Activated CD8-positive, alpha-beta memory T cell treated with anti-CD3 and anti-CD28 coated beads, Interleukin-2, amount 50 U/mL, for 48 hours (primary cell): ENCODE measurements at places on chromosomes 6 and 20.

DNA sequence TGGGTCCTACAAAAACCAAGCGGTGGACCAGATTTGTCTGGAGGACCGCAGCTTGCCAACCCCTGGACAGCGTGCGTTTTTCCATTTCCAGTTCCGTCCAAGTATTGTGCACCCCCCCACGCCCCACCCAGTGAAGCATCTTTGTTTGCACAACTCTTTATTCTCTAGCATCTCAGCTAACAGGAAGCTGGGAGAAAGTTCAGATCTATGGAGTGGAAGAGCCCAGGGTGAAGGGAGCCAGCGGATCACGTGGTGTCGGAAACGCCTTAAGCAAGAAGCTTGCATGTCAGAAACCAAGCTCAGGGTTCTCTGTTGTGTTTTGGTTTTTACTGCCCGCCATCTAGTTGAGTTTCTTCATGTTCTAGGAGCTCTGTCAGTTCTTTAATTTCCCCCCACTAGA, 29.9 kb downstream of the ARID1B start:
- DNase-seq = no peak

- DNase-seq = no peak
Measured at GRCh38 chr6:22238861-22239260, 58.0 kb downstream of the PRL start.

DNA sequence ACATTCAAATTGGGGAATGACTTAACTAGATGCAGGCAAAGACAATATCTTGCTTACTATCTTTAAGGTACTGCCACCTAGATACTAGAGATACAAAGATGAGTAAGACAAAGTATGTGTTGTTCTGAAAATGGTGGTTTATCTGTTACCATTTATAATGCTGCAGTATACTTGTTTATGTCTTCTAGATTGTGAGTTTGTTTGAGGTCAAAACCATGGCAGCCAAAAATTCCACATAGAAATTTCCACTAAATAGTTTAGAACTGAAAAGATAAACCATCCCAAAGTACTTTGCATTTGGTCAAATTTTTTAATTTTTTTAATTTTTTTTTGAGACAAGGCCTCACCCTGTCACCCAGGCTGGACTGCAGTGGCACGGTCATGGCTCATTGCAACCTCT, 150.8 kb downstream of the SOX4 start:
- DNase-seq = no peak

GRCh38 chr6:16578695-16579285, 182.5 kb downstream of the ATXN1 start:
- DNase-seq = no peak

- no peak for DNase-seq
Measured at GRCh38 chr6:13538084-13538483, 36.3 kb upstream of the SIRT5 start.

DNA sequence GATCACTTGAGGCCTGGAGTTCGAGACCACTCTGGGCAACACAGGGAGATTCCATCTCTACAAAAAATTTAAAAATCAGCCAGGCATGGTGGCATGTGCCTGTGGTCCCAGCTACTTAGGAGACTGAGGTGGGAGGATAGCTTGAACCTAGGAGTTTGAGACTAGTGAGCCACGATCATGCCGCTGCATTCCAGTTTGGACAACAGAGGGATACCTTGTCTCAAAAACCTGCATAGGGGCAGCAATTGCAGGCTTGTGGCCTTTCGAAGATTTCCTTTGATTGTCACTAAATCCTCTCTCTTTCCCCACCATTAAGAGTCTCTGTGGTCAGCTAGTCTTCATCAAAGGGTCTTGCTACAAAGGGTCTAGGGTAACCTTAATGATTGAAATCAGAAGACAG, 60.3 kb downstream of the UTRN start:
- DNase-seq = no peak

DNA sequence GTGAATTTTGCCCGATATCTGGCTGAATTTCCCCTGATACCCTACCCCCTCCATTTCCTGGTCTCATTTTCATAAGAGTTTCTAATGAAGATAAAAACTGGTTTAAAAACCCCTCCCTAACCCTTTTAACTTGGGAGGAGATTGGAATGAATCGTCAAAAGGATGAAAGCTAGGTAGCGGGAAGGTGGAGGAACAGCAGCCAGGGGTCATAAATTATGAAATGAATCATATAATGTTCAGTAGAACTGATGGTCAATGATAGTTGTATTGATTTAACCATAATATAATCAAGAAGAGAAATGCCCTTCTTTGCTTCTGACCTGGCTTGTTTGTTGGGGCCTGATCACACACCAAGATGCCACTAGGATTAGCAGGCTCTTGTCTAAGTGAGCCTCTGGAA, 38.5 kb upstream of the SGK1 start:
- DNase-seq = no peak

GRCh38 chr6:29861521-29862255, 34.1 kb downstream of the HLA-G start:
- DNase-seq = no peak

- no peak for DNase-seq
Measured at GRCh38 chr6:159434410-159434809, 258.6 kb downstream of the SOD2 start.

DNA sequence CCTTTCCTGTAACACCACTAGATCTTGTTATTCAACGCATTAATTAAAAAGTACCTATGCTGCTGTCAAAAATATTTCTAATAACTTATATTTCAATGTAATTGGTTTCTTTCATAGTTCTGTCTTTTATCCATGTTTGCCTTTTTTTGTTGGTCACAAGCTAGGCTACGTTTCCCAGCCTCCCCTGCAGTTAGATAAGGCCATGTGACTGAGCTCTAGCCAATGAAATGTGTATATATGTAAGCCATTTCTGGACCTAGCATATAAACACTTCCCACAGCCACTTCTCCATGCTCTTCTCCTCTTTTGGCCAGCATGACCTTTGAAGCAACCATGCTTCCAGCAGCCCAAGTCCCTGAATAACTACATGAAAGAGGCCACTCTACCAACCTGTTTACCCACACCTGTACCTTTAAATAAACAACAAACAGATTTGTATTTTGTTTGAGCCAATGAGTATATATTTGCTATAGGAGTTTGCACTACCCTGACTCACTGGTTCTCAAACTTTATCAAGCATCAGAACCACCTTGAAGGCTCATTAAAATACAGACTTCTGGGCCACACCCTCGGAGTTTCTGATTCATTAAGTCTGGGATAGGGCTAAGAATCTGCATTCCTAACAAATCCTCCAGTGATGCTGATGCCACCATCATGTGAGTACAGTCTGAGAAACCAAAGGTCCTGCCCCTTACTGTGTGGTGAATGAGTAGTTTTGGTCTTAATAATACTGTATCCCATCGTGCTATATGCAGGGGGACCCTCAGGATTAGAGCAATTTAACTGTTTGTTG, 45.6 kb upstream of the BEND6 start:
- DNase-seq = no peak

GRCh38 chr6:43271944-43272343, 26.1 kb upstream of the SLC22A7 start:
- no peak for DNase-seq

DNA sequence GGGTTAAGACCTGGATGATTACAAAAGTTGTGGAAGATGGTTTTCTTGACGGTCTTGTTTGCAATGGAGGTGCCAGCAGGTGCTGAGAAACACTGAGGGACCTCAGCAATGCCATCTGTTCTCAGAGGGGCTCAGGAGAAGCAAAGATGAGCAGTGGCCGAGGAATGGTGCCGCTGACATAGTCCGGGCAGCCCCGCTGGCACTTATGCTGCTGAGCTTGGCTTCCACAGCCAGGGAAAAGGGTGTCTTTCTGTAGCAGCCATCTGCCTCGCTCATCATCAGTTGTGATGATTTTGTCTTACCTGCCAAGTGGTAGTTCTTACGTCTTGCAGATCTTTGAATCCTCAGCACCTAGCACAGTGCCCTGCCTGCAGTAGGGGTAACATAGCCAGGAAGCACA, 55.7 kb downstream of the PPP1R14C start:
- DNase-seq = no peak

DNA sequence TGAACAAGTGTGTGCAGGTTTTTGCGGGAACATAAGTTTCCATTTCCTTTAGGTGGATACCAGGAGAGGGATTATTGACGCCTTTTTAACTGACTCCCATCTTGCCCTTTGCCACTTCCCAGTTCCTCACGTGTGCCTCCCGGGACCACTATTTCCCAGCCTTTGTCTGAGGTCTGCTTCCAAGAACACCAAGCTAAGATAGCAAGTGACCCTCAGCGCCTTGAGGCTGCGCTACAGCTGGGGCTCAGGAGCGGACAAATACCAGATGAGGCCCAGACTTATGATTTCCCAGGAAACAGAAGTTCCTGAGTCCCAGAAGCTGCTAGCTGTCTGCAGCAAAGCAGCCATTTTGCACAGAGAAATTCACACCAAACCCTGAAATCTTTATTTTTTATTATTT, 216.7 kb downstream of the SYNDIG1 start:
- DNase-seq = no peak

DNA sequence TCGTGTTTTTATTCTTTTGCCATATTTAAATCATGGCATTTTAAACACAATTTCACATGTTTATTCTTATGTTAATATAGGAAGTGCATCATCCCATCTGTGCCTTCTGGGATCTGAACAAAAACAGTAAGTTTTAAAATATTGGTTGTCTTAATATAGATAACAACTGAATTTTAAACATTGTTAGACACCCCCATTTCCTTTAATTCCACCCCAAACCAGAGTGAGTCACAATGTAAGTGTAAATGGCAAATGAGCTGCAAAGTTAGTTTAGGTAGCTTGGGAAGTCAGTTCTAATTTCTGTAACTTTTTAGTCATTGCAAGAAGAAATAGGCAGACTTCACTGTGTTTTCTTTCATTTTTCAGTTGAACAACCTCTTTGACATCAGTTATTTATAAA, 108.0 kb downstream of the ADGRG6 start:
- no peak for DNase-seq

GRCh38 chr6:111329882-111330633, 153.0 kb downstream of the REV3L start:
- no peak for DNase-seq

GRCh38 chr20:45419188-45420091, 3.5 kb downstream of the PIGT start:
- DNase-seq = no peak

DNA sequence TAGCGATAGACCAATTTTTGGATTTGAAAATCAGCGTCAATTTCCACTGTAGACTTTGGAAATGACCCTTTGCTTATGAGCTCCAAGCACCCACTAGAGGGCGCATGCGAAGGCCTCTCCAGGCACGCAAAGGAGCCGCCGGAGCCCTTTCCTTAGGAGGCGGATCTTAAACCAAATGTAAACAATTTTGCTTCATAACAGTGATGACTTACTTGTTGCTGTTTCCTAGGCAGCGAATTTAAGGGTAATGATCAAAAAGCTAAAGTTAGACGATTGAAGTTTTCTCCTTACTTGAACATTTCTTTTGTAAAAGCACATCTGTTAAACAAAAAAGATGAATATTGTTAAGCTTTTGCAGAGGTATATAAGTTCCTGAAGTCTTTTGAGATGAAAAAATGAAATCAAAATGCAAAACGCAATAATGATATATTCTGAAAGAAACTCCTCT, 29.2 kb upstream of the EXOC2 start:
- peak; percentile 86 for DNase-seq

DNA sequence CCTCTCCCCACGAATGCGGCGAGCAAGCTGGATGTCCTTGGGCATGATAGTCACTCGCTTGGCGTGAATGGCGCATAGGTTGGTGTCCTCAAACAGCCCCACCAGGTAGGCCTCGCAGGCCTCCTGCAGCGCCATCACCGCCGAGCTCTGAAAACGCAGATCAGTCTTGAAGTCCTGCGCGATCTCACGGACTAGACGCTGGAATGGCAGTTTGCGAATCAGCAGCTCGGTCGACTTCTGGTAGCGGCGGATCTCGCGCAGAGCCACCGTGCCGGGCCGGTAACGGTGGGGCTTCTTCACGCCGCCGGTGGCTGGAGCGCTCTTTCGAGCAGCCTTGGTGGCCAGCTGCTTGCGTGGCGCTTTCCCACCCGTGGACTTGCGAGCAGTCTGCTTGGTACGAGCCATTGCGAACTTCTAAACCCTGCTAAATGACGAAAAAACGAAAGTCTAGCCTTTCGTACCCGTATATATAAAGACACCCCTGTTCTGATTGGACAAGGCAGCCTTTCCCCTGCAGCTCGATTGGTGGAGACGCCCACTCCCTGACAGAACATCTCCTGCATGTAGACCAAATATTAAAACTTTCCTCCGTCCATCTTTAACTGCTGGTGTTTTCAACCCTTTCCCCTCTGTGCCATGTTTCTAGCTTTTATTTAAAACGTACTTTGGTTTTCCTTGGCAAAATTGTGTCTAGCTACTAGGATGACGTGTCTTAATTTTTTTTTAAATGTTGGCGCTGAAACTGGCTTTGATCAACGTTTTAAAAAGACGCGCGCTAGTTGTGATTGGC, 109.8 kb downstream of the HFE start:
- peak; percentile 84 for DNase-seq

GRCh38 chr6:7341989-7342742, 29.2 kb upstream of the SSR1 start:
- no peak for DNase-seq

GRCh38 chr6:5771759-5772390, 234.8 kb downstream of the NRN1 start:
- no peak for DNase-seq

DNA sequence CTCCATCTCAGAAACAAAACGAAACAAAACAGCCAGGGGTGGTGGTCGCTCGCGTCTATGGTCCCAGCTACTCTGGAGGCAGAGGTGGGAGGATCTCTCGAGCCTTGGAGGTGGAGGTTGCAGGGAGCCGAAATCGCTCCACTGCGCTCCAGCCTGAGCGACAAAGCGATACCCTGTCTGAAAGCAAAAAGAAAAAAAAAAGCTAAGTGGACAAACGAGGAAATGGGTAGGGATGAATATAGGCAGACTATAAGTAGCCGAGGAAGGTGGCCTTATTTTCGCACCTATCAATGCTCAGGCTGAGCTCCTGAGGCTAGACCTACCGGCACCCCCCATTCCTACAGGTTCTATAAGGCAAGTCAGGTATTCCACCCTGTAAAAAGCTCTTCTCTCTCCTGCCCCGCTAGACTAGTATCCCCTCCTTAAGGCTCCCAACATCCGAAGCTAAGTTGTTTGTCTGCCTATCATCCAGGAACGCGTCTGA, 650 bp upstream of the CASP8AP2 start:
- peak; percentile 65 for DNase-seq

GRCh38 chr6:169168302-169168630, 85.4 kb downstream of the THBS2 start:
- DNase-seq = no peak

DNA sequence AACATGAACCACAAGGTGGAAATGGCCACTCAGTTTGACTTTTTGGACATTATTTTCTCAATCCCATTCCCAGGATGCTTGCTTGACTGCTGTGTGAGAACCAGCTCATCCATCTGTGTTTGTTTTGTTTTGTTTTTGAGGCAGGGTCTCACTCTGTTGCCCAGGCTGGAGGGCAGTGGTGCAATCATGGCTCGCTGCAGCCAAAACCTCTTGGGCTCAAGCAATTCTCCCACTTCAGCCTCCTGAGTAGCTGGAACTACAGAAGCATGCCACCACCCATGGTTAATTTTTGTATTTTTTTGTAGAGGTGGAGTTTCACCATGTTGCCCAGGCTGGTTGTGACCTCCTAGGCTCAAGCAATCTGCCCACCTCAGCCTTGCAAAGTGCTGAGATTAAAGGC, 166.0 kb upstream of the CDH4 start:
- no peak for DNase-seq

GRCh38 chr6:77106992-77107391, 356.3 kb downstream of the HTR1B start:
- no peak for DNase-seq
